Fibroblast of lung (primary cell): ENCODE measurements at places on chromosomes 3 and 15. TPM values are rescaled to one million over a fixed set of nuclear protein-coding genes. Genes with fewer than 3 reads are reported as not detected.

TGM5 gene
- total RNA-seq, result under 0.01 TPM in 1 of 2 replicates, not detected in the other

ITGA11 gene
- total RNA-seq, result 29.6 and 43.7 TPM in 2 replicates

PATL2 gene
- total RNA-seq, result 0.77 and 1.3 TPM in 2 replicates

SLC7A14 gene
- total RNA-seq, result 0.26 and 1.3 TPM in 2 replicates

TMEM212 gene
- not detected in 2 replicates for total RNA-seq

ATP10A gene
- 5.1 and 12.7 TPM in 2 replicates for total RNA-seq

HCN4 gene
- total RNA-seq, result not detected in 2 replicates

GABRB3 gene
- 1.5 and 1.8 TPM in 2 replicates for total RNA-seq

ARL8B gene
- 56.0 and 74.8 TPM in 2 replicates for total RNA-seq

LEO1 gene
- 21.3 and 25.4 TPM in 2 replicates for total RNA-seq

CFAP92 gene
- total RNA-seq, result under 0.01 TPM in 1 of 2 replicates, not detected in the other

SLC9C1 gene
- total RNA-seq, result under 0.01 TPM in 1 of 2 replicates, not detected in the other

SOX14 gene
- total RNA-seq, result not detected in 2 replicates

SLC28A1 gene
- not detected in 2 replicates for total RNA-seq

CCR8 gene
- not detected in 2 replicates for total RNA-seq

ZNF501 gene
- total RNA-seq, result 11.3 and 16.0 TPM in 2 replicates

OSBPL10 gene
- total RNA-seq, result 3.6 and 7.1 TPM in 2 replicates

CLDN1 gene
- total RNA-seq, result 2.6 and 7.1 TPM in 2 replicates

FBXW12 gene
- not detected in 2 replicates for total RNA-seq

SLC24A5 gene
- not detected in 2 replicates for total RNA-seq

PCOLCE2 gene
- 6.7 and 26.3 TPM in 2 replicates for total RNA-seq

STRIT1 gene
- not detected in 2 replicates for total RNA-seq

EFCAB12 gene
- total RNA-seq, result under 0.01 and 0.17 TPM in 2 replicates

SEMA6D gene
- total RNA-seq, result 9.5 and 13.4 TPM in 2 replicates

XCR1 gene
- under 0.01 TPM in 1 of 2 replicates, not detected in the other for total RNA-seq

CCK gene
- 0.33 and 1.0 TPM in 2 replicates for total RNA-seq

CCR9 gene
- total RNA-seq, result not detected in 2 replicates

CHRD gene
- total RNA-seq, result 1.3 and 4.8 TPM in 2 replicates

DNASE1L3 gene
- total RNA-seq, result not detected in 2 replicates

DUOXA1 gene
- total RNA-seq, result not detected in 2 replicates

NRROS gene
- under 0.01 and 0.33 TPM in 2 replicates for total RNA-seq

SEMA3B gene
- 51.6 and 85.2 TPM in 2 replicates for total RNA-seq

CCR1 gene
- total RNA-seq, result 1.3 and 6.6 TPM in 2 replicates

CYP11A1 gene
- 0.33 and 0.51 TPM in 2 replicates for total RNA-seq

INO80 gene
- 22.3 and 34.0 TPM in 2 replicates for total RNA-seq

ITIH3 gene
- total RNA-seq, result under 0.01 and 0.17 TPM in 2 replicates
